Stimulated activated CD4-positive, alpha-beta T cell treated with anti-CD3 and anti-CD28 coated beads, Interleukin-2, amount 100 ng/mL, for 24 hours (primary cell): ENCODE measurements at places on chromosomes 6 and 20.

DNA sequence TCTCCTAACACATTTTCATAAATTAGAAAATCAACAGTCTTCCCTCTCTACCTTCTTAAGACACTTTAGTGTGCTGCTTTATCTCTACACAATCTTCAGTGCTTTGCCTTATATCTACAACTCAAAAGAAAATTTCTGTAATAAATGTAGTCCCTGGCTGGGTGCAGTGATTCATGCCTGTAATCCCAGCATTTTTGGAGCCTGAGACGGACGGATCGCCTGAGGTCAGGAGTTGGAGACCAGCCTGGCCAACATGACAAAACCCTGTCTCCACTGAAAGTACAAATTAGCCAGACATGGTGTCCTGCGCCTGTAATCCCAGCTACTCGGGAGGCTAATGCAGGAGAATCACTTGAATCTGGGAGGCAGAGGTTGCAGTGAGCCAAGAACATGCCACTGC, 9.7 kb upstream of the EDN1 start:
- DNase-seq: no peak

DNA sequence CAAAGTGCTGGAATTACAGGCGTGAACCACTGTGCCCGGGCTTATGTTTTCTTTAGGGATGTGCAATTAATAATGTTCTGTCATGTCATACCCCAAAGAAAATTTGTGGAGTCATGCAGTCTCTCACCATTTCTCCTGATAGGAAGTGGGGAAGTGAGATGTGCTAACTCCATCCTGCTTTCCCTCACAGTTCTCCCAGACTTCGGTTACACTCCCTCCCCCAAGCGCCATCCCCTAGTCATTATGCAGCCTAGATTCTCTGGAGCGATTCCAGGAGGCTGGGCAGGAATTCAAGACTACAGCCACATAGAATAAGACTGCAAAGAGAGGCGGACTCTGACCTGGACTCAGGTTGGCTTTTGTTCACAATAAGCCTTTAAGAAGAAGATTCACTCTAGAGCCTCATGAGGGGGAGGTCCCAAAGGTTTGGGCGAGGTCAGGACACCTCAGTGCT, 271.4 kb downstream of the ALDH8A1 start:
- no peak for DNase-seq

DNA sequence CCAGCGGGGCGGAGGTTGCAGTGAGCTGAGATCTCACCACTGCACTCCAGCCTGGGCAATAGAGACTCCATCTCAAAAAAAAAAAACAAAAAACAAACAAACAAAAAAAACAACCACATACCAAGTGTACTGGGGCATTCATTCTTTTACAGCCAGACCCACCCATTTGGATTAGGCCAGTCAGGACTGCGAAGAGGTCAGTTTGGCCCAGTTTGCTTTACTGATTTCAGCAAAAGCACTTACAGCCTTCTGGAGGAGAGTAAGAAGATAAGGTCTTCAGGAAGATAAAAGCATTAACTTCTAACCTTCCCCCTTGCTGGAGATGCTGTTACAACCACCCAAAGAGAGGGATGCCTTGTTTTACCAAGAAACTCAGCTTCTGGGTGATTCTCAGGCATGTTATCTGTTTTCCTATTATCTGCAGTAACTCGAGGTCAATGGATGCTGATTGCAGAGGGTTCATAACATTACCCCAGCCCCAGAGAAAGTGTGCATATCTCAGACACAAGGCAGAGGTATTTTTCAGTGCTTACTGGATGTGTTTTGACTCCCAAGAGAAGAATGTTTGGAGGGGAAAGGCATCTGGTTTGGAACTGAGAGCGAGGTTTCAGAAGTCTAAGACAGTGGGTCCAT, 118.9 kb downstream of the RIN2 start:
- DNase-seq: no peak

GRCh38 chr6:169185011-169185521, 68.6 kb downstream of the THBS2 start:
- DNase-seq: no peak
